ENCODE measurements at places on chromosomes 4 and X. TPM values are rescaled to one million over a fixed set of nuclear protein-coding genes. Genes with fewer than 3 reads are reported as not detected.

The SORBS2 gene
- 43.1 TPM for total RNA-seq

The ZNF595 gene
- 19.9 TPM for total RNA-seq

The ERCC6L gene
- total RNA-seq: 16.9 TPM

The RBMXL3 gene
- total RNA-seq: not detected

The SPON2 gene
- 0.57 TPM for total RNA-seq

The NHSL2 gene
- 38.0 TPM for total RNA-seq

The CLDN34 gene
- total RNA-seq: 0.66 TPM

The STX18 gene
- total RNA-seq: 25.8 TPM

The CXorf65 gene
- total RNA-seq: not detected

The FAM3A gene
- total RNA-seq: 14.5 TPM

The PAGE5 gene
- total RNA-seq: not detected

All from thoracic aorta endothelial cell (primary cell).